ENCODE measurements at places on chromosomes 16 and 17.

DNA sequence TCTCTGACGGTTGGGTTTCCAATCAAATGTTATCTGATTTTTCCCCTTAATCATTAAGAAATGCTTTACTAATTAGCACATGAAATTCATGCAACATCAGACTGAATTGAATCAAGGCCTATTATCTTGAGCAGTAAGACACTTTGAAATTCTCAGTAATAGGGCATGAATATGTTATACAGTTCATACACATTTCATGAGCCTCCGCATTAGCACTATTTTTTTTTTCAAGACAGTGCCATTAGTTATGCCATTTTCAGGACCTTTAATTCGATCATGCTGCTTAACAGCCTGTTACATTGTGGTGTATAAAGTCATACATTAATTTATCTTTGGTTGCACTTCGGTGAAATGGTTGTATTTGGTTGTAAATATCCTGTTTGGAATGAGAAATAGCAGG is 862.6 kb upstream of the GOT2 start:
- DNase-seq = no peak

- peak; percentile 79 for DNase-seq
Measured at GRCh38 chr16:20906341-20907255, 6.0 kb downstream of the LYRM1 start.

DNA sequence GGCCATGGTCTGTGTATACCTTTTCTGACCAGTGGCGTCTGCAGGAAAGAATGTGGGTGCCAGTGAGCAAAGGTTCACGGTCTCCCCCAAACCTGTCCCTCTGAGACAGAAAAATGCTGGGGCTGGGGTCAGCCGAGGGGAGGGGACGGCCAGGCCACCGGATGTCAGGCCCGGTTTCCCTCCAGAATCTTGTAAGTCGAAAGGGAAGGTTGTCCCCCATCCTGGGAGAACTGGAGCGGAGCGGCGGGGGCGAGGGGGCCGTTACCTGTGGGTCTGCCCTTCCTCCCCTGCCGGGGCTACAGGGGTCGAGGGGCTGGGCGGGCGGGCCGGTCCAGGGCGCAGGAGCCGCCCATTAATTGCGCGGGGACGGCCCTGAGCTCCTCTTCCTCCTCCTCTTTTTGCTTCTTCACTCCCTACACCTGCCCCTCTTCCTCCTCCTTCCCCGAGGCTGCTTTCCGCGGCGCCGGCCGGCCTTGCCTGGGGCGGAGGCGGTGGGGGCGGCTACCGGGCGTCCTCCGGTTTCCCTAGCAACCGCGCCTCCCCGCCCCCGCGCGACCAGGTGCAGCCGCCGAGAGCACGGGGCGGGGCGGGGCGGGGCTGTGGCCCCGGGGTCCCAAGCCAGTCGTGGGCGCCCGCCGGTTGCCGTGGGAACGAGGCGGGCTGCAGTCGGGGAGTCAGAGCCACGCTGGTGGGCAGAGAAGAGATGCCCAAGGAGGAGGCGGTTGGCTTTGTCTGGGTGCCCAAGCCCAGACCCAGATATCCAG is at the start of gene MARCHF10:
Gene MARCHF10 (minus strand): TSS at position 503 of the 764 bp plus-strand sequence. CDS start 6,579 bp downstream, outside the sequence.
- no peak for DNase-seq

DNA sequence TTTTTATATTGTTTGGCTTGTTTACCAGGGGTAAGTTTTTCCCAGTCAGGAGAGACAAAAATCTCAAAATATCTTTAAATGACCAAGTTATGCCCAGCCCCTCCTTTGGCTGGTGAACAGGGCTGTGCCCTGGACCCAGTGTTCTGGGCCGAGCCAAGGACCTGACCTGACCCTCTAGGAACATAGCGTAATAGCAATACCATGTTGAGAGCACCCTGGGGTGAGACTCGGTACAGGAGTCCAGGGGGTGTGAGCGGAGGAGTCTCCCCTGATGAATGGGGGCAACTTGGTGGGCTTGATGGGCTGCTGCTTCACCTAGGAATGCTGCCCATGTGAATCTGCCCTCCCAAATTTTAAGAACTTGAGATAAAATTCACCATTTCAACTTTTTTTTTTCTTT is 47.4 kb downstream of the B9D1 start:
- no peak for DNase-seq

GRCh38 chr17:49913226-49914095 is 55.5 kb upstream of the DLX4 start:
- no peak for DNase-seq

- DNase-seq = no peak
Measured at GRCh38 chr16:84604477-84605013, 13.3 kb downstream of the COTL1 start.

DNA sequence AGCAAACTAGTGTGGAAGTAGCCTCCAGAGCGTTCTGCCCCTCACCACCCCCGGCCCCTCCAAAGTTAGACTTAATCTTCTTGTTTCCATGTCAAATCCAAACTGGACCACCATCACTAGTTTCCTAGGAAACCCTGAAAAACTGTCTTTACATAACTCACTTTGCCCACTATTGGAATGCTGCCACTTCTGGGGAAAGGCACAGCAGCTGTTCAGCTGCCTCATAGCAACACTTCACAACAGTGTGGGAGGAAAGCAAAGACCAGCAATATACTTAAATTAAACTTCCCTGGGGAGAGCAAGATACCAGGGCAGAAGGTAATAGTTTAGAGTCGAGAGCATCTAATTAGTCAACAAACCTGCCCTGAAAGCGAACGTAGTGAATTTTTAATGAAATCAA is 452.2 kb downstream of the KCNJ2 start:
- no peak for DNase-seq

DNA sequence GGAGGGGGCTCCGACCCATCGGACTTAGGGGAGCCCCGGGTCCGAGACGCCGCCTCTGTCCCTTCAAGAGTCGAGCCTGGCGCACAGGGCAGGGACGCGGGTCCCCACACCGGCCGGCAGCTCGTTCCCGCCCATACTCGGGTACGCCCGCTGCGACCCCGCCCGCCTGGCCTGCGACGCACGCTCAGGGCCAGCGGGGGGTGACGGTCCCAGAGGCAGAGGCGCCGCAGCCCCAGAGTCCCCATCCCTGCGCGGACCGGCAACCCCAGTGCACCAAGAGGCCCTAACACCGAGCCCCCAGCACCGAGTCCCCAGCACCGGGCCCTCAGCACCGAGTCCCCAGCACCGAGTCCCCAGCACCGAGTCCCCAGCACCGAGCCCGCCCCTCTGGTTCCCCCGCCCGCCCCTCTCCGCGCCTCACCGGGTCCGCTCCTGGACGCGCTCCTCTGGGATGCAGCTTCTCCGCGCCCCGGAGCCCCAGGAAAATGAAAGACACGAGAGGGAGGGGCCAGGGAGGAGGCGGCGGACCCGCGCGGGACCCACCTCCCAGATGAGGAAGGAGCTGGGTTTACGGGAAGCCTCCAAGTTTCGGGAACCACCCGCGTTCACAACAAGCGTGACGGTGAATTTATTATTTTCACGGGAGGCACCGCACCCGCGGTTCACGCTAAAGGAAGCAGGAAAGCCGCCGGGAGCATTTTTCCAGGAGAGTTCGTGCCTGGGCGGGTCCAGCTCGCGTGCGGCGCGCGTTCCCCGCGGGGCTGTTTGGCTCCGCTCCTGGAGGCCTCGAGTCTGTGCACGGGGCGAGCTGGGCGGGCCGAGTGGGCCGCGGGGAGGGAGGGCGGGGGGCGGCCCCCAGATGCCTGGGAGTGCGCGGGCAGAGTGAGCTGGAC is at the start of gene SECTM1:
Gene SECTM1 (minus strand): TSS at position 488 of the 893 bp plus-strand sequence. CDS start 6,526 bp downstream, outside the sequence.
- DNase-seq = no peak

- DNase-seq = no peak
Measured at GRCh38 chr16:78639775-78640174, 540.3 kb downstream of the WWOX start.

DNA sequence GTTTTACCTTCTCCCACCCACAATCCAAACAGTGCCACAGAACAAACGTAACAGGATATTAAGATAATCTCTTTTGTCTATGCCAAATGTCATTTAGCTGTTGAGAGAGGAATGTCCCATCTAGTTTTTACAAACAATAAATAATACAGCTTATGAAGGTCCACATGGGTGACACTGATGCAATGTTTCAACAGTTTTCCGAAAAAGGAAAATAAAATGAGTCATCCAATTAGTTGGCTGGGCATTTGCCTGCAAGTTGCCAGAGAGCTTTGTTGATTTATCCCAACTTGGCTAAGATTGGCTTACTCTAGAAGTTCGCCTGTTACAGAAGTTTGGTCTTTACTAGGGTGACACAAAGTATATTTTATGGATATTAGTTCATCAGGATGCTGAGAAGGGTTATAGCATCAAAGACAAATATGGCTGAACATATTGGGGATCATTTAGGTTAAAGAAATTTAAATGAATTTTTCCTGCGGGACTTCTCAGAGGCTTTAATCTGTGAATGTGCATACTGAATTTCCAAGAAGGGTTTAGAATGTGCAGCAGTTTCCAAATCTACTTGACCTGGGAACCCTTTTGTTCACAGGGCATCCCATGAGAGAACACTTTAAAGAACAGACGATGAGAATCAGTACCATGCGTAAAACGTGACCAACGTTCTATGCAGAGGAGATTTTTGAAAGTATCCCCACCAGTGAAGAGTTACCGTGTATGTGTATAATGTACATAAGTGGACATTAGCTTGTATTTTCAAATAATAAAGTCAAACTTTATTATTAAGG is 73.1 kb downstream of the CDH13 start:
- peak; percentile 59 for DNase-seq

DNA sequence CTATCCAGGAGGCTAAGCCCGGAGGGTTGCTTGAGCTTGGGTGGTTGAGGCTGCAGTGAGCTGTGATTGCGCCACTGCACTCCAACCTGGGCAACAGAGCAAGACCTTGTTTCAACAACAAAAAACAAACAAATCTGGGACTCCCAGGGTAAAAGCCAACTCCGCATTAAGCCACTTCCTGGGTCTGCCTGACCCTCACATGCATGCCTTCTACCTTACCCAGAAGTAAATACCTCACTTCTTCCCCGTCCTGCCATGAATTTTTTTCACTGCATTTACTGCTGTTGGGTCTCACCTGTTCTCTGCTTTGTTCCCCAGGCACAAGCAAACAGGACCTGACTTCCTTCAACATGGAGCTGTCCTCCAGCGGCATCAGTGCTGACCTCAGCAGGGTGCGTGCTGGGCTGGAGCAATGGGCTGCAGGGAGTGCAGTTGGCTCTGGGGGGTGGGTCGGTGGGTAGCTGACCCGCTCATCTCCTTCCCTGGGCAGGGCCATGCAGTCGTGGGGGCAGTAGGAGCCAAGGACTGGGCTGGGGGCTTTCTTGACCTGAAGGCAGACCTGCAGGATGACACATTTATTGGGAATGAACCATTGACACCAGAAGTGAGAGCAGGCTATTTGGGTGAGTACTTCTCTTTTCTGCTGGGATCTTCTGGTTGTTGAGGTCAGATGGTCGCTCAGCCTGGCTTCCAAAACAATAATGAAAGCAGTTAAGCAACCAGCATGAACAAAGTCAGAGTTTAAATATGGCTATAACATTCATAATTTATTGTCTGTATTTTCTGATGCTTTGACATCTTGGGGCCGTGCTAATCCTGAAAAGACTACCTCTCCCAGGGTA is 16.4 kb downstream of the ITGAL start:
- no peak for DNase-seq

DNA sequence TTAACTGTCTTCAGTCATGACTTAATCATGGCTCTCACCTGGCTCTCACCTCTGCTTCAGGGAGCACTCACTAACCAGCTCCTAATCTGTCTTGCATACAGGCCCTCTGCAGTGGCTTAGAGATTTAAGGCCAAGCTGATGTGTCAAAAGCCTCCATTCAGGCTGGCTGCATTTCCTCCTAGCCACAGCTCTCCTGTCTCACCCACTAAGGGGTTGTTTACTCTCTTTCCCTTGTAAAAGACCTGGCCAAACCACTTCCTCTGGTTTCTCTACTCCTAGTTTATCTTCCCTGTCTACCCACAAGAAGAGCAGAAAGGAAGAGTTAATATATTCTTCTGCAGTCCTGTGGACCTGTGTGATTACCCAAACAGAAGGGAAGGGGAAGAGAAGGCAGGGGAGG is 9.3 kb upstream of the ASIC2 start:
- no peak for DNase-seq

- DNase-seq = no peak
Measured at GRCh38 chr17:76382803-76383545, 1.4 kb upstream of the SPHK1 start.

- no peak for DNase-seq
Measured at GRCh38 chr17:229709-230394, 48.4 kb upstream of the DOC2B start.

- no peak for DNase-seq
Measured at GRCh38 chr16:56769677-56770076, 39.7 kb downstream of the NUP93 start.
